Amygdala (tissue), 56 donors: ENCODE measurements at places on chromosomes 2 and 18.

GRCh38 chr2:48251437-48252148 lies 278.4 kb upstream of the STON1 start:
- no peak for DNase-seq

- DNase-seq, result no peak
Observed at GRCh38 chr18:45793264-45793965, 32.1 kb upstream of the SIGLEC15 start.

GRCh38 chr2:201925056-201925455 lies 108.6 kb upstream of the FZD7 start:
- DNase-seq, result no peak

- DNase-seq, result no peak
Observed at GRCh38 chr2:189552991-189553404, 27.6 kb downstream of the SLC40A1 start.
